Stimulated activated CD4-positive, alpha-beta T cell treated with anti-CD3 and anti-CD28 coated beads, Interleukin-1b, Interleukin-23, amount 100 ng/mL, for 1 hour (primary cell): ENCODE measurements at places on chromosomes 2 and 18.

DNA sequence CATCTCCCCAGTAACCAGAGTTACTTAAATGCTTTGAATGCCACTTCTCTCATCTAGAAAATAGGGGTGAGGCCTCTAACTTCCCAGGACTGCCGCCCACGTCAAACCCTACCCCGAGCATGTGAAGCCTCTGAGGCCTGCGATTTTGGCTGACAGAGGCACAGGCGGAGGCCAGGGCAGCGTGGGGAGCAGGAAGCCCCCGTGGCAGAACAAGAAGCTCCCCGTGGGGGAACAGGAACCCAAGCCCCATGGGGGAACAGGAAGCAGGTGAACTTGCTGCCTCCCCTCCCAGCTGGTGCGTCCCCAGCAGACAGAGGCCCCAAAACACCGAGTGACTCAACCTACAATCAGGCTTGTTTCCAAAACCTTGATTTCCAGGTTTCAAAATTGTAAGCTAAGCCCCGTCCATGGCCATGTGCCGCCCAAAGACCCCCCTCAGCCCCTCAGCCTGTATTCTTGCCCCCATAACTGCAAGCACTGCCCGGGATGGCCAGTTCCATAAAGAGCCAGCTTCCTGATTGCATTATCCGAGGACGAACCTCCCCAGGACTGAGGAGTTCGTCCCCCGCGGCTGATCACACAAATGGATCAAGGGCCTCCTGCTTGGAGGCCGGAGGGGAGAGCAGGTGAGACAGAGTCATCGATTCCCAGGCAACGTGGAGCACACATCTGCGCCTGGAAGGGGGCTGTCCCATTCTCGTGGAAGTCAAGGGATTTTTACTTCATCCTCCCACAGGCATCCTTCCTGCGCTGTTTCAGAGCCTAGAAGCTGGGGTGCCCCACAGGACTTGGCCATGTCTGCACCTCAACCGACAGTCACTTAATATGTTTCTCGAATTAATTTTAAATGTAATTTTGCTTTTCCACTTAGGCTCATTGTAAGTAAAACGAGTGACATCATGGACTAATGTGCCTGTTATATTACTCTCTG is 36.3 kb upstream of the CTDP1 start:
- DNase-seq = no peak

- no peak for DNase-seq
These were observed 101.3 kb upstream of the ITGB6 start for GRCh38 chr2:160301420-160301819.

GRCh38 chr18:61554117-61554776 is 221.0 kb downstream of the CDH20 start:
- DNase-seq = no peak

GRCh38 chr2:157810037-157810436 is 66.1 kb downstream of the ACVR1 start:
- DNase-seq = no peak

DNA sequence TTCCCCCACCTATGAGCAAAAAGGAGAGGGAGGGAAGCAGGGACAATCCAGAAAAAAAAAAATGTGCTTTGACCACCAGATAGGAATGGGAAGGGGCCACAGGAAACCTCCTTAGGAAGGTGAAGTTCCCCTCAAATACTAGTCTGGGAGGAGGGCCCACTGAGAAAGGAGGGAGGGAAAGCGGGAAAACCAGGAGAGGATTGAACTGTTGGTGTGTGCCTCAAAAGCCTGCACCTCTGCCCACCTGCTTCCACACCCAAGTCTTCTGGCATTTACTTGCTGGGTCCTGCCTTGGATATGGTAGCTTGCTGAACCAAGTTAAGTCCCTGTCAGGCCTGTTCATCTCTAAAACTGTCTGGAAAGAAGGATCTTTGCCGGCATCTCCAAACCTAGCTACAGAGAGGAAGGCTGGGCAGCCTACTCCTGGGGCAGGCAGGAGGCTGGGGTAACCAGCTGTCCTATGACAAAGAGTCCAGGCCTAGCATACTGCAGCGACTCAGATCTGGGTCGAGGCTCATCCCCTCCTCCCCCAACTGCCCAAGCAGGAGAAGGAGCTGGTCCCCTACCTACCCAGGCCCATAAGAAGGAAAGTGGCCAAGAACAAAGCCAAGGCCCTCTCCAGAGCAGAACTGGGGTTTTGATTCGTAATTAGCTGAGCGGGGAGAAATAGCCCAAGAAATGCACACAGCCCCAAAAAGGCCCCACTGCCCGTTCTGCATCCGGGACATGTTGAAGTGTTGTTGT is 3.0 kb downstream of the EN1 start:
- DNase-seq = no peak

- no peak for DNase-seq
These were observed 35.8 kb upstream of the THOC1 start for GRCh38 chr18:303607-304006.

DNA sequence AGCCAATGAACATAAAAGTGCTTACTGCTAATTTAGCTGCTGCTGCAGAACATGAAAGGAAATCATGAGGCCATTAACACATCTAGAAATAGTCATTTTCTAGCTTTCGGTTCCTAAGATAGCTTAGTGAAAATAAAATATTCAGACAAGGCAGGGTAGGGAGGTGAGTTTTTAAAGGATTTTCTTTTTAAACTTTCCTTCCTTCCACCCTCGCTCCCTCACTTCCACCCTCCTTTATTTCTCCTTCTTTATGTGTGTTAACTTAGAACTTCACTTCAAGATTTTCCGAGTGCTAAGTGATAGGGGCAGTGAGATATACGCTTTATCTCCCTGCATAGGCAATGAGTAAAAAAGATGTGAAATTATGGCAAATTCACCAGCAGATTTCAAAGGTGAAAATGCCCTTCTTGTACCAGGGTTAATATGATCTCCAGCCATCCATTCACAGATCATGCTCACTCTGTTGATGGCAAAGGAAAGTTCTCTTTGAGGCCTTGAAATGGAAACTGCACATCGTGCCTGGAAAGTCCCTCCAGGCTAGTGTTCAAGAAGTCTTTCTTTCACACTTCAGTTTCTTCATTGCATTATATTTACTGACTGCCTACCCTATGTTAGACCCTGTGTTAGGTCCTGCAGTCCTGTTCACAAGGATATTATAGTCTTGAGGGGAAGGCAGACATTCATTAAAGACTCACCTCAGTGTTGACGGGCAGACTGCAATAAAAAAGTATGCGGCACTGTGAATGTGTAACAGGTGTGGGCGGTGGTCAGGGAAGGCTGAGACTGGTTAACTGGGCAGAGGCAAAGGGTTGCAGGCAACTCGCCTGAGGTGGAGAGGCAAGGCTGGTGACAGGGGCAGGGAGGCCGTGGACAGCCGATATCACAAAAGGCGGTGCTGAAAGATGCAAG is 200.8 kb downstream of the PLCL1 start:
- DNase-seq = no peak

DNA sequence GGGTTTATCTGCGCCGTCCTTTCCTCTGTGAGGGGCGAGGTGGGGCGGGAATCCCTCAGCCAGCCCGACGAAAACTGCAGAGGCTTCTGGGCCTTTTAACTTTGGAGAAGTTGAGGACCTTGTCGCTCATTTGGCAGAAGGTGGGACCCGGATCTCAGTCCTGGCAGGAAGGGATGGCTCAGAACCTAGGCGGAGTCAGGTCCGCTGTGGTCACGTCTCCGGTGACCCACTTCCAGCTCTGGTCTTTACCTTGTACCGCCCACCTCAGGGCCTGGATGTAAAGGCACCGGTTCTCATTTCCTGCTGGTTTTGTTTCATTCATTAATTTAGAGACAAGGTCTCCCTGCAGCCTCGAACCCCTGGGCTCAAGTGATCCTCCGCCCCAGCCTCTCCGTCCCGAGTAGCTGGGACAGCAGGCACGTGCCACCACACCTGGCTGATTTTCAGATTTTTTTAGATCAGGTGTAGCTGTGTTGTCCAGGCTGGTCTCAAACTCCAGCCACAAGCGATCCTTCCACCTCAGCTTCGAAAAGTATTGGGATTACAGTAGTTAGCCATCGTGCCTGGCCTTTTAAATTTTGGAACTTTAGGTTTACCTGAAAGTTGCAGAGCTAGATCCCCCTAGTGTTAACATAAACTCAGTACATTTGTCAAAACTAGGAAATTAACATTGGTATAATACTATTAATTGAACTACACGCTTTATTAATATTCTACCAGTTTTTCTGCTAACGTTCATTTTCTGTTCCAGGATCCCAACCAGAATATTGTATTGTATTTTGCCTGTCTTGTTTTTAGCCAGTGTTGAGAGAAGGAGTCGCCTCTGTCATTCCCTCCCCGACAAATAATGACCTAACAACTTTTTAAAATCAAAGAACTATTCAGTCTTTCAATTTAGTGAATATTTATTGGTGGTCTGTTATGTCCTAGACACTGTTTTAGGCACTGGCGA is 852 bp downstream of the POLI start:
- DNase-seq = no peak

GRCh38 chr2:19686439-19686838 is 215.3 kb downstream of the TTC32 start:
- DNase-seq = no peak

DNA sequence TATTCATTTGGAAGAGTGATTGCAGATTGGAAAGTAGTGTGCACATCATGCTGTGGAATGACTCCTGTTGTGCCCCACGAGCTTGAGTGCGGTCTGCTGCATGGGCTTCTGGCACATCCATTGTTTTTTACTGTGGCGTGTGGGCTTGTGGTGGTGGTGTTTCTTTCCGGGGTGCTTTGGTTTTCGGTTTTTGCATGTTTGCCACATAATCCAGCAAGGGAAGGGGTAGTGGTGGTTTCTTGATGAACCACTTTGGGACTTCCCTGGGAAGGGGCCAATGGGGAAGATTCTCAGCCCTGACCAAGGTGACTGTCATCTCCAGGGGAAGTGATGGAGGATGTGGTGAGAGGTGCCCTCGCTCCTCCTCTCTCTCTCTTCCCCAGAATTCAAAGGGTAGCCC is 57.0 kb downstream of the COA5 start:
- no peak for DNase-seq

DNA sequence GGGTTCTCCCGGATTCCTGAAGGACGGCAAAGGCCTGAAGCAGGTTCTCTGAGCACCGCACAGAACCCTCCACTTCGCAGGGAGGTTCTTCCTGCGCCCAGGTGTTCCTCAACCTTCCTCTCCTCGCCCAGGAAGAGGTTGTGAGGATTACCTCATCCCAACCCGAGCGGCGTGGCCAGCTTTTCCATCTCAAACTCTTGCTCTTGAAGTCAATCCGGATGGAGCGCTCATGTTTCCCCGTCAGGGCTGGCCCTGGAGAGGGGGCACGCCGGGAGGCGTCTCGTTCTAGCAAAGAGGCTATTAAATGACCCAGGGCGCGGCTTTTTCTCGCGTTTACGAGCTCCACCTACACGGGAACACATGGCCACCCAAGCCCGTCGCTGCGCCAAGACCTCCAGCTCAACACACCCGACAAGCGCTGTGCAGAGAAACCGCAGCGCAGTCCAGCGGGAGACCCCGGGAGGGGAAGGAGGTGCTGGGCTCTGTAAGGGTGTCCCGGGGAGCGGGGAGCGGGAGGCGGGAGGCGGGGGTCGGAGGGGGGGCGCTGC is 540 bp upstream of the RAB10 start:
- no peak for DNase-seq

- no peak for DNase-seq
These were observed 23.8 kb downstream of the RDH14 start for GRCh38 chr2:18536697-18537096.

DNA sequence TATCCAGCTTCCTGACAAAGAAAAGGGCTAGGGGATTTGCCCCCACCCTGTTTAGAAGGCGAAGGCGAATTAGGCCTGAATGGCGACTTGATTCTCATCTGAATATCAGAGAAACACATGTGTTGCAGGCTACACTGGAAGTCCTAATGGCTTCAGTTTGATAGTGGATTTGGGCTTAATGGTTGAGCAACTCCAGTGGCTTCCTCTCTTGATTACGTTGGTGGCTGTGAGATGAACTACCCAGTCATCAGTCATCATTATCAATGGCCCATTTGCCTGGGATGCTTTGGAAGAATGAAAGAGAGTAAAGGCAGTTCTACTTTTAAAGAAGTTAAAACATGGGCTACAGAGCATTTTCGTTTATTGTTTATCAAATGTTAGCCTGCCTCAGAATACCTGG is 60.9 kb upstream of the IL1R1 start:
- DNase-seq = no peak

DNA sequence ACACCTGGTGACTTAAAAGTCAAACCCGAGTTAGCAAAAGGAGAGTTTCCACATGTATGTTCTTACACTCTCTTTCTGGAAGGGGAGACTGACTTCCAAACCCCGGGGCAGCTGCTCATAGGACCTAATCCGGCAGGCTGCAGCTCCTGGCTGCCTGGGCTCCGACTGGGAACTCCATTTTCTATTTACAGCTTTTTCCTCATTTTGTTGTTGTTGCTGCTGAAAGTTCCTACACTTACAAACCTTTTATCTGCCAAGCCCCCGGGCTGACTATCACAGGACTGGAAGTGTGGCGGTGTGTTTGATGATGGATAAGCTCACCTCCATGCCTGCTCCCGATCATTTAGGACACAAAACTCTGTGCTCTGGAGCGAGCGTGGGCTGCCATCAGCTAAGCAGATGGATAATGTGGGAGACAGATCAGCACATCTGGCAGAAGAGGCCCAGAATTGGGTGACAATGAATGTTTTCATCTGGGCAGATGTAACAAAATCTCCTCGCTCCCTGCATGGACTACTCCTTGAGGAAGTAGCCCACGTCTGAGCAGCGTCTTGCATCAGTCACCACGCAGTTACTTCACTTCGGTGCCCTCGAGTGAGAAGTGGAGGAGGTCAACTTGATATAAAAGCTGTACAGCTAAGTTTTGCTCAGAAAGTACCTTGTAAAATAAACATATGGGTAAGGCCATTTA is 114.4 kb upstream of the COPS8 start:
- no peak for DNase-seq

DNA sequence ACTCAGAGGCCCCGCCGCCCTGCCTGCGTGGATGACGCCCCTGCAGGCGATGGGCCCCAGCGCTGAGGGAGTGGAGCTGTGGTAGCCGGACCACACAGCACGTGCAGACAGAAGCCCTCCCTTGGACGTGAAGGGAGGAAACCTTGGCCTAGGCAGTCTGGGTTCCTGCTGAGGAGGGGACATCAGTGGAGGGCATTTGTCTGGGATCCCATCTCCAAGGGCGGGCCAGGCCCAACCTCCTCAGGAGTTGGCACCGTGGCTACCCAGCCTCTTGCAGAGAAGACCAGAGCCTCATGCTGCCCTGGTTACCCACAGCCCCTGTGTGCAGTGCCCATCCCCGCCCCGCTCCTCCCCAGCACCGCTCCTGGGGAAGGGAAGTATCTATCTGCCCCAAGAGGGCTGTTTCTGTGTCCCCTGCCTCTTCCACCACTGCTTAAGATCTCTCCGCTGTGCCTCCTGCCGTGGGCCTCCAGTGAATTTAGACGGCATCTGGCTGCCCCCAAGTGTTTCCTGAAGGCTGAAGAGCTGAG is 241.8 kb downstream of the KLHL29 start:
- no peak for DNase-seq

DNA sequence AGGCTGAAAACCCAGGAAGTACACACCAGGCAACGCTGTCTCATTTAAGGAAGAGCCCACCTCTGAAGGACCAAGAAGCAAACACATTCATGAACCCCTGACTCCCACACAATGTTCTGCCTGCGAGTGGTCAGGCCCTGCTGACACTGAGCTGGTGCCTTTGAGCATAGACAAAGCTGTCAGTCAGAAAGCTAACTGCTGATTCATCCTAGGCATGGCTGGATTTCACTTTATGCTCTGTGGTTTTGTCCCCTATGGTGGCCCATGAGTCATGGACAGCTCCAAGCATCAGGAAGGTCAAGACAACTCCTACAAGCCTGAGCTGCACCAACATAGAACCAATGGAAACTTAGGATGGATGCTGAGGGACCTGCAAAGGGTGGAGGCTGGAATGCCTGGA is 78.9 kb downstream of the UXS1 start:
- no peak for DNase-seq
